ENCODE measurements at places on chromosomes 12 and 14. TPM values are rescaled to one million over a fixed set of nuclear protein-coding genes. Genes with fewer than 3 reads are reported as not detected.

EEF1AKMT3 gene
- total RNA-seq = 3.9 TPM

SUDS3 gene
- 22.6 TPM for total RNA-seq

SLC25A29 gene
- total RNA-seq = 15.9 TPM

B4GALNT3 gene
- total RNA-seq = 0.64 TPM

STAB2 gene
- not detected for total RNA-seq

GPR135 gene
- 1.3 TPM for total RNA-seq

NXPH4 gene
- total RNA-seq = 0.58 TPM

SIX6 gene
- not detected for total RNA-seq

GLS2 gene
- 1.1 TPM for total RNA-seq

SERPINA1 gene
- not detected for total RNA-seq

MYO1A gene
- 1.5 TPM for total RNA-seq

LGMN gene
- total RNA-seq = 0.63 TPM

NGB gene
- total RNA-seq = not detected

ADSS1 gene
- 2.5 TPM for total RNA-seq

FBXW8 gene
- total RNA-seq = 12.8 TPM

LRRK2 gene
- 0.80 TPM for total RNA-seq

CIDEB gene
- total RNA-seq = 24.5 TPM

PAWR gene
- 3.0 TPM for total RNA-seq

PRICKLE1 gene
- total RNA-seq = 1.1 TPM

CELA1 gene
- total RNA-seq = not detected

LRRC10 gene
- total RNA-seq = not detected
